ENCODE measurements at places on chromosomes 6 and 20. TPM values are rescaled to one million over a fixed set of nuclear protein-coding genes. Genes with fewer than 3 reads are reported as not detected.
A peak's percentile ranks its signal among the peaks of the same experiment; 100 is the strongest.

GRCh38 chr6:32113386-32114352 is 4.5 kb upstream of the TNXB start:
- H3K27ac ChIP-seq = peak overlapping the region; percentile 88
- H3K4me3 ChIP-seq = no peak overlapping the region
- H3K27me3 ChIP-seq = no peaks in the 10 kb centered on the region
- peak; percentile 85 for DNase-seq

GRCh38 chr6:21996425-21997118 is 300.3 kb downstream of the PRL start:
- no peak for DNase-seq
- peaks cover 9% of the 10 kb centered on the region for H3K4me1 ChIP-seq
- no peak overlapping the region for H3K27ac ChIP-seq
- no peak overlapping the region for H3K4me3 ChIP-seq
- H3K36me3 ChIP-seq = no peaks in the 10 kb centered on the region

- H3K27ac ChIP-seq = no peak overlapping the region
- DNase-seq = no peak
- H3K27me3 ChIP-seq = no peaks in the 10 kb centered on the region
- peaks cover 11% of the 10 kb centered on the region for H3K4me1 ChIP-seq
Observed at GRCh38 chr20:11431621-11432020, 486.1 kb upstream of the BTBD3 start.

- DNase-seq = no peak
- no peaks in the 10 kb centered on the region for H3K27me3 ChIP-seq
- H3K27ac ChIP-seq = no peak overlapping the region
- no peaks in the 10 kb centered on the region for H3K36me3 ChIP-seq
- H3K4me1 ChIP-seq = peaks cover 9% of the 10 kb centered on the region
Observed at GRCh38 chr6:136464874-136465273, 85.3 kb downstream of the MAP7 start.

- no peaks in the 10 kb centered on the region for H3K27me3 ChIP-seq
- H3K36me3 ChIP-seq = no peaks in the 10 kb centered on the region
- H3K27ac ChIP-seq = no peak overlapping the region
- peak; percentile 55 for DNase-seq
Observed at GRCh38 chr6:112372226-112372806, 25.2 kb downstream of the RFPL4B start.

The SLC24A3 gene
- total RNA-seq = not detected

The SLC44A4 gene
- 4.9 TPM for total RNA-seq
